ENCODE measurements at places on chromosomes 7 and 10.

DNA sequence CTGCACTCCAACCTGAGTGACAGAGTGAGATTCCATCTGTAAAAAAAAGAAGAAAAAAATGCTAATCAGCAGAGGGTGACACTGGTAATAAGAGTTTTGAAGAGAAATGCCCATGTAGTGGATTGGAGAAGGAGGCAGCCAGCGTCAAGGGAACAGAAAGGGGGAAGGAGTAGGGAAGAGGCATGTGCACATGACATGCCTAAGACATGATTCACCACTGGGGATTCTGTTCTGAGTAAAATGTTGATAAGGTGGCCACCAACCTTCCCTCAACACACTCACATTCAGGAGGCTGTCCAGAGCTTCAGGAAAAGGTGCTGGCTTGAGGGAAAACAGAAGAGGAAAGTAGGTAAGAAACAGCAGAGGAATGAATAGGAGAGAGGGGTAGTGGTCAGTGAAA lies 39.9 kb downstream of the AKR1D1 start:
- peak; percentile 68 for DNase-seq

- no peak for DNase-seq
Measured at GRCh38 chr7:149188637-149189259, 6.6 kb upstream of the ZNF282 start.

GRCh38 chr10:54769051-54769450 lies 32.0 kb downstream of the PCDH15 start:
- no peak for DNase-seq

DNA sequence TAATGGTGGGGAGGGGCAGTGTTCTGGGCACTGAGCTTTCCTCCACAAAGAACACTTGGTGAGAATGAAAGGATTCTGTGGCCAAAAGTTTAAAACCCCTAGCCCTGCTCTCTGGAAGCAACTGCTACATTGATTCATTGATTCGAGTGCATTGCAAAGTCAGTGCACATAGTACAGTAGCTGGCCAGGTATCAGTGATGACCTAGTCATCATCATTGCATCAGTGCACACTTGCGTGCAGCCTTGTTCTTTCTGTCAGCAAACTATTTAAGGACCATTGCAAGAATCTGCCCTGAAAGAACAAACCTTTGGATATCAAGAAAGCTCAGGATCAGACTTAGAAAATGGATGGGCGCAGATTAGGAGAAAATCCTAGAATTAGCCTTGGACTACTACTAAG lies 47.4 kb downstream of the CUL1 start:
- no peak for DNase-seq

GRCh38 chr7:44814919-44815318 lies 18.4 kb downstream of the PPIA start:
- DNase-seq, result no peak

DNA sequence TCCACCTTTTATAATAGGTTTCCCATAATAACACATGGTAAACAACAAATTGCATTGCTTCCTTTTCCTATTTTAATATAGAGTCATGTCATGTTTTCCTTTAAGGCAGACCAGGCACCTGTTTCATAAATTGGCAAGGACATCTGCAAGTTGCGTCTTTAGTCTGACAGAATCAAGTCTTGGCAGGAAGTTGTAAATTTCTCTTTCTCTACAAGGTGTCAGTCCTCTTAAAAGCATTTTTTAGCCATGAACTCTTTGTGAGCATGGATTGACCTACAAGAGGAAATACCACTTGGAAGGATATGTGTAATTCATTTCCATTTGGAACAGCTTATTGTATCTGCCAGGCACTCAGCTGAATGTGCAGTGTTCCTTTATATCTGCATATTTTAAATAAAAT lies 176.8 kb downstream of the PRKG1 start:
- no peak for DNase-seq

DNA sequence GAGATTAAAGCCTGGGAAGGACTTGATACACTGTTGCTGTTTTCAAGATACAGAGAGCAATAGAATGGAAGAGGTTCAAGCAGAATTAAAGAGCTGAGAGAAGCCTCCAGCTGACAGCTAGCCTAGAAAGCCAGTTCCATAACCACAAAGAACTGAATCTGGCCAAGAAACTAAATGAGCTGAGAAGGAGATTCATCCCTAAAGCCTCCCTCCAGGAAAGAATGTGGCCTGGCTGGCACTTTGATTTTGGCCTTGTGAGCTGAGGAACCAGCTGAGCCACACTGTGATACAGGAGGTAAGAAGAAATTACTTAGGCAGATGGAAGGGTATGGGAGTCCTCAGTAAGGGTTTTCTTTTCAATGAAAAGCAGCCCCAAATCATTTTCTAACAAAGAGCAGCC lies 324.1 kb downstream of the PHF14 start:
- peak; percentile 18 for DNase-seq

GRCh38 chr7:92466682-92467081 lies 11.1 kb downstream of the ERVW-1 start:
- no peak for DNase-seq

GRCh38 chr7:88458279-88458678 lies 151.6 kb upstream of the STEAP4 start:
- no peak for DNase-seq

DNA sequence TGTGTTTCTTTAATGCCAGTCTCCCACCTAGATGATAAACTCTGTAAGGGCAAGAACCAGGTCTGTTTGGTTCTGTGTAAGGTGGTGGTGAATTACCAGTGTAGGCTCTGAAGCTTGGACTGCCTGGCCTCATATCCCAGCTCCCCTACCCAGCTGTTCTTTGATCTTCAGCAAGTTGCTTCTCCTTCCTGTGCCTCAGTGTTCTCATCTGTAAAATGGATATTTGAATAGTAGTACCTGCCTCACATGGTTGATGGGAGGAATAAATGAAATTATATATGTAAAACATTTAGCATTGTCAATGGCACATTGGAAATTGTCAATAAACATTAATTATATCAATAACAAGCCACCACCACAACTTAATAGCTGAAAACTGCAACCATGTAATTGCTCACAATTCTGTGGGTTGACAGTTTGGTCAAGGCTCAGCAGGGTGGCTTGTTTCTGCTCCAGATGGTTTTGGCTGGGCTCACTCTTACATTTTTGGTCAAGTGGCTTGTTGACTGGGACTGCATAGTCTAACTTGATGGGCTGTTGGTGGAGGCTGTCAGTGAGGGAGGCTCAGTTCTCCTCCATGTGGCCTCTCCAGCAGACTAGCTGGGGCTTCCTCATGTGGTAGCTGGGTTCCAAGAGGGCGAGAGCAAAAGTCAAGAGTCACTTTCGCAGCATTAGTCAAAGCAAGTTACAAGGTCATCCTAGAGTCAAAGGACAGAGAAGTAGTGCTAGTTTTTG lies 84.5 kb upstream of the DUSP5 start:
- DNase-seq, result peak; percentile 74

DNA sequence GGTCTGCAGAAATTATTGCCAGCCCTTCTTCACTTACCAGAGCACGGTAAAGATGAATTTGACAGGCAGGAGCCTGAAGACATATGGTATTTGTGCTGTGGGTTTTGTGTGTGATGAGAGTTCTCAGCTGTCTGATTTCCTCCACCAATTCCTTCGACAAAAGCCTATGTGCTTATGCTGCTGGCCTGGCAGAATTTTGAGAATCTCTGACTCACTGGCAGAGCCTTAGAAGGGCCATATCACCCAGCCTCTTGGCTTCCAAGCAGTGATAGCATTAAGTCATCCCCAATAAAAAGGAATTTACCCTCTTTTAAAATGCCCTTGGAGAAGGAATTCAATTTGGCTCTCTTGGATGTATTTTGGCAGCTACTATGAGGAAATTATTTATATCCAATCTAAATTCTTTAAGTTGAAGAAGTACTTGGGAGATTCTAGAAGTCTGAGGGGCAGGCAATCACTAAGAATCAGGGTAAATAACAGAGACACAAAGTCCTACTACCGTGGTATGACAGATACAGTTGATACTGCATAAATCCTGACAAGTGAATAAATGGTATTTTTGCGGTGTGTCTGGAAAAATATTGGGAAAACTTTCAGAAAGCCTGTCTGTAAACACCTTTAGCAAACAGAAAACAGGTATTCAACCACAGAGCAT lies 68.6 kb upstream of the EFCAB10 start:
- DNase-seq, result peak; percentile 49

GRCh38 chr7:157507987-157508386 lies 171.2 kb downstream of the DNAJB6 start:
- DNase-seq, result no peak

DNA sequence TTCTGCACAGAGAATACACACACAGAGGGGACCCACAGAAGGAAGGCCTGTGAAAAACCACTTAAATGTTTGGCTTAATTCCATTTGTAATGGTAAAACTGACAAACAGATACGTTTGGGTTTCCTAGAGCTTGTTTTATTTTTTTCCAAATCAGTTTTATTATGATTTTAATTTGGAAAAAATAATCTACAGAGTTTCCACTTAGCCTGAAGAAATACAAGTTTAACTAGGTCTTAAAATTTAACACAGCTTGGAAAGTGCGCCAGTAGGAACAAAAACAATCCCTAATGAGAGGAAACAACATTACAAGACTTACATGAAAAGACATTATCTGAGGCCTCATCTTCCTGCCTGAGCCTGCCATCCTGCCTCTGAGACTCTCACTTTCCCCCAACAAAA lies 58.5 kb upstream of the CARD11 start:
- no peak for DNase-seq

GRCh38 chr7:3995187-3995586 lies 686.9 kb upstream of the FOXK1 start:
- no peak for DNase-seq

- peak; percentile 97 for DNase-seq
Measured at GRCh38 chr7:134891262-134891695, 95.0 kb upstream of the AGBL3 start.

DNA sequence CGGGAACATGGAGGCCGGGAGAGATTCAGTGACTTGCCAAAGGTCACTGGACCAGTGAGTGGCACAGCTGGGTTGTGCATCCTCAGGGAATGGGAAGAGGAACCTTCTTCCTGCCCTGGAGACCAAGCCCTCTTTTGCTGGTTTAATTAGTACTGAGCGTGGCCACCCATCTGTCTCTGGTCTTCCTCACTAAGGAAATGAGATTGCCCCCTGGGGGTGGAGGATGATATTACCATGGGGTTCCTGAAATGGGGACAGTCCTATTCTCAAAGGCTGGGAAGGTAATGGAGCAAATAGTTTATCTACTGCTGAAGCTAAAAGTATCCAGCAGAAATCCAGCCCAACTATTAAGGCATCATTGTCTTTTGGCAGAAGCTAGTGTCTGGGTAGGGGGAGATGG lies 98.6 kb upstream of the FGFR2 start:
- DNase-seq, result no peak

Measured in astrocyte of the spinal cord (primary cell).